ENCODE measurements at places on chromosomes 5 and 9.
A peak's percentile ranks its signal among the peaks of the same experiment; 100 is the strongest.

DNA sequence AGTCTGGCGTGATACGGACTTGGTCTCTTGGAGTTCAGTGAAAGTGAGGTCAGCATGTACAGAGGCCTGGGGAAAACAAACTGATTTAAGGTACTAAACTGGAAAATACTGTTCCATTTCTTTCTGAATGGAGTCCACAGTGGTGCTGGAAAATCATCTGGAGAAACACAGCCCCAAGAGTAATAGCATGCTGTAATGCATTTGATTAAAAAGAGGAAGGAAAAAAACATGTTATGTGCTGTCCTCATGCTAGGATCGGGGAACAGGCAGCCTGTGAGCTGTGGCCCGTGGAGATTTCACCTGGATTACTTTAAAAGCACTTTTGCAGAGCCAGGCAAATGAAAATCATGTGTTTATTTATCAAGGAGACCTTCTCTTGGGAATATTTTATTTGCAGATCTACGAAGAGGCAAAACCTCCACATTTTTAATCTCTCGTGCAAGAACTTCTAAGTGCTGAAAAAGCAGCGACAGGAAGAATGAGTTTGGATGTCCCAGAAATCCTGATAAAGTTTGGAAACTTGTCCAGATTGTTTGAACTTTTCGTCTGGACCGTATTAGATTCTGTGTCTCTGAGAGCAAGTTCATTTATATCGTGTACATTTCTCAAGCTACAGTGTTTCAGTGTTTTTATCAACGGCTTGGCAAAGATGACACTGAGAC lies 228.8 kb downstream of the GAS1 start:
- no peak for DNase-seq

GRCh38 chr5:148953711-148954110 lies 109.2 kb downstream of the SH3TC2 start:
- DNase-seq, result no peak

- no peak for DNase-seq
Measured at GRCh38 chr9:132795511-132796303, 82.4 kb downstream of the AK8 start.

- DNase-seq, result no peak
Measured at GRCh38 chr9:130954317-130954716, 15.3 kb upstream of the FIBCD1 start.

GRCh38 chr5:114191441-114191840 lies 170.4 kb upstream of the KCNN2 start:
- DNase-seq, result no peak

DNA sequence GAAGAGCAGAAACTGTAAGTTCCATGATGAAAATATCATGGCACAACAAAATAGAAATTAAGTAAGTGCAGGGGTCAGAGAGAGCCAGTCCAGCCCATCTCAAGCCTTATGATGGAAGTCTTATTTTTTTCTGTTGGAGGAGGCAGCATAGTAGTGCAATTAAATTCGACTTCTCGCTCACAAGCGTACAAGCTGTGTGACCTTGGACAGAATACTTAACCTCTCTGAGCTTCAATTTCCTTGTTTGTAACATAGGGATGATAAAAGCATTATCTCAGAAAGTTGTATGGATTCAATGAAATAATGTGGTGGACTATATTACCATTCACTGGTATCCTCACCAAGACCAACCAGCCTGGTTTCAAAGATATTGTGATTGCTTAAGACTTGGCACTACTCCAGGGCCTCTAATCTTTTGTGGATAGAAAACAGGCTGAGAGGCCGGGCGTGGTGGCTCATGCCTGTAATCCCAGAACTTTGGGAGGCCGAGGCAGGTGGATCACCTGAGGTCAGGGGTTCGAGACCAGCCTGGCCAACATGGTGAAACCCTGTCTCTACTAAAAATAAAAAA lies 26.8 kb upstream of the MVB12B start:
- no peak for DNase-seq

- DNase-seq, result no peak
Measured at GRCh38 chr5:150595466-150596031, 44.9 kb upstream of the SYNPO start.

- no peak for DNase-seq
Measured at GRCh38 chr5:54663866-54664265, 146.3 kb downstream of the SNX18 start.

DNA sequence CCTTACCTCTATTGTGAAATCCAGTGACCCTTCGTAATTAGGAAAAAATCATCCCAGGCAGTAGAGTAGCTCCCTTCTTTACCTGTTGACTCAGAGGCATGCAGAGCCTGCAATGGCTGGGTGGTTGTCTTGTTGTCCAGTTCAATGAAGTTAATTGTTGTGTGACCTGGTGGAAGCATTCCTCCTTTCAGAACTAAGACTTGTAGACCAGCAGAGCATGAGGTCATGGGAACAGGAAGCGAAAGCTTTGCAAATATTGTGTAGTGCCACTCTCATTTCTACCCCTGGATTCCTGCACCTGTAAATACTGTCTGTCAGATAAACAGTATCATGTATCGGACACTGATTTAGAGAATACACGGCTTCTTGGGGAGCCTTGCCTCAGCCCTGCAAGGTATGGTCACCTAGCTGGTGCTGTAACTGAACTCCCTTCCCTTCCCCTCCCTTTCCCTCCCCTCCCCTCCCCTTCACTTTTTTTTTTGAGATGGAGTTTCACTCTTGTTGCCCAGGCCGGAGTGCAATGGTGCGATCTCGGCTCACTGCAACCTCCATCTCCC lies 5.7 kb upstream of the PRXL2C start:
- DNase-seq, result no peak

DNA sequence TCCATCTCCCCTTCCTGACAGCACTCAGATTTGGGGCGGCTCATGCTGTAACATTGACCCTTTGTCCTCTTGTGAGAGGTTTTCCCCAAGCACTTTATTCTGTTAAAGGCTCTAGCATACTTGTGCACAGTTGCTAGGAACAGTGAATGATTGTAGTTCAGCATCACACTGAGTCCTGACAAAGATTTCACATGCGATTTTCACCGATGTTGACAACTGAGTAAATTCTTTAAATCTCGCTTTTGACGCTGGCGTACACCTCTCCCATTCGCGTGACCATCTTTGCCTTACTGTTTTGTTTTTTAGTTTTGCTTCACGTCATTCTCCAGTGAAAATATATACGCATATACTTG lies 780 bp downstream of the CDC37L1 start:
- DNase-seq, result no peak

GRCh38 chr5:130365956-130366355 lies 461.7 kb downstream of the CHSY3 start:
- no peak for DNase-seq

DNA sequence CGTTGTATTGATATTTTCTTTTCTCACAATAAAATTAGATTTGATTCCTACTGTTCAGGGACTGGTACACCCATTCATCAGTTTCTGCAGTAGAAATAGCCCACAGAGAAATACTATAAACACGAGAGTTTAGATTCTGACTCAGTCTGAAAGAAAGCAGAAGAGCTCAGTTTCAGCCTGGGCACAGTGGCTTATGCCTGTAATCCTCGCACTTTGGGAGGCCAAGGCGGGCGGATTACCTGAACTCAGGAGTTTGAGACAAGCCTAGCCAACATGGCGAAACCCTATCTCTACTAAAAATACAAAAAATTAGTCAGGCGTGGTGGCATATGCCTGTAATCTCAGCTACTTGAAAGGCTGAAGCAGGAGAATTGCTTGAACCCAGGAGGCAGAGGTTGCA lies 8.6 kb downstream of the ITK start:
- no peak for DNase-seq

GRCh38 chr9:108562176-108562575 lies 293.6 kb downstream of the ACTL7B start:
- DNase-seq, result no peak

DNA sequence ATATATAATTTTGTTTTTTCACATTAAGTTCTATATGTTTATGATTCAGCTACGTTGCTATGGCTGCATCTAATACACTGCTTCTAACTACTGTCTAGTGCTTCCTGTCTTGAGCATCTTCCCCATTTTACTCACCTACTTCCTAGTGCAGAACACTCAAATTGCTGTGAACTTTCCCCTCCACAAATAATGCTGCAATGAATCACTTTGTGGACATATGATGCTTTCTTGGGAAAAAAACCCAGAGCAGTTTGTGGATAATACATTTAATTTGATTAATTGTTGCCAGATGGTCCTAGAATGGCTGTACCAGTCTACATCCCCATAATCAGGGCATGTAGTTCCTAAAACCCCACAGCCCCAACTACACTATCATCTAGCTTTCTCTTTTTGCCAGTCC lies 18.5 kb downstream of the CD180 start:
- no peak for DNase-seq

DNA sequence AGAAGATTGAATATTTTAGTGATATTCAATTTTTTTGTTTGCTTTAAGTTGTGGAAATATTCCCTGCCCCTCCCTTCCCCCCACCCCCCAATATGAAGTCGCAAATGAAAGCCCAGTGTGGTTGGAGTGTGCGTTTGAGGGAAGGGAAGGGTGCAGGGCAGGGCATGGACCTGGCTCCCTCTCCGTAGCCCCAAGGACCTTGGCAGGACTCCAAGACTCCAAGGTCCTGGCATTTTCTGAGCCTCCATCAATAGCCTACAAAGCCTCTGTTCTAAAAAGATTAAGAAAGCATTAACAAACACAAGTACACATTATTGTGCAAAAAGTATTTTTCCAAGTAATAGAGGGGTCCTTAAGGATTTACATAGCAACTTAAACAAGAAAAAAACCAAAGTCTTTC lies 38.8 kb upstream of the PTPN3 start:
- no peak for DNase-seq

DNA sequence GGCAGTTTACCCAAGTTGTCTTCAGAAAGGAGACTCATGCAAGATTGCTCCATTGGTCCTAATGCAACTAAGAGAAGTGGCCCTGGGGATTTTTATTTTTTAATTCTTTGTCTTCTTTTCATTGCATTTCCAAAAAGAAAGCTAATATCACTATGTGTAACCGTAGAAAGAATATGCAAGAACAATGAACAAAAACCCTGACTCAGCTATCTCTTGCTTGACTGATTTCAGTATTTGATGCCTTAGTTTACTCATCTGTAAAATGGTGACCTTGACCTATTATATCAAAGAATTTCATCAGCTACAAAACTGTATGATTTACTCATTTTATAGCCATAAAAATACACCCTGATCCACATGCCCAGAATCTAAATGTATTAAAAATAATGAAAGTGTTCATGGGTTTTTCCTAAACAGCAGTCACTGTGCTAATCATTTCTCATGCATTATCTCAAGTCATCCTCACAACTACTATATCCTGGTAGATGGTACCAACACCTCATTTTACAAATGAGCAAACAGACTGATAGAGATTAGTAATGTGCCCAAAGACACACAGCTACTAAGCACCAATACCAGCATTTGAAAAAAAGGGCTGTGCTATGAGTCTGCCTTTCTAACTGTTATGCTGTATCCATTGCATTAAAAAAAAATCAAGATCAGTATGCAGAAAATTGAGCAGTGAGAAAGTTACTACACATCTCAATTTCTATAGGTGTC lies 185.7 kb downstream of the MLLT3 start:
- DNase-seq, result no peak

DNA sequence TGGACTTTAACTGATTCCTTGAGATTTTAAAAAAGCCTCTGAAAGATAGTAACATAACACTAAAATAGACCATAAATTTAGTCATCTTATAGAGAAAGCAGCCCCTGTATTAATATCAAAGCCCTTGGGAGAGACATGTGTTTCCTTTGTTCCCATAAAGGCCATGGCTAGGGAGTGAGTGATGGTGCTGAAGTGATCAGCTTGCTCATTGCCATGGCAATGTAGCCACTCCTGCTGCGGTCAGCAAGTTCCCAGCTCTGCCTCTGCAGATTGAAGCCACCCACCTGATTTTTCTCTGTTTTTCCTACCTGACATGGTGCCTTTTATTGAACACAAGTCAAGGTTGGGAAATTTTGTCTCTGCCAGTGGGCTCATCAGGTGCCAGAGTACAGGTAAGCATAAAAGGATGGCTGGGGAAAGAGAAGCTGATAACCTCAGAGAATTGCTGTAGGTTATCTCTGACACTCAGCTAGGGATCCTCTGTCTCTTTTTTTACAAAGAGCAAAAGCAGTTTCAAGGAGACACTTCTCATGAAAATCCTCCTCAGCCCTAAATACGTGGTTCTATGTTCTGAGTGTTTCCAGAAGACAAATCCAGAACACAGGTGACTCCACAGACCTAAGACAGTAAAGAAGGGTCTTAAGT lies 296.3 kb upstream of the NMUR2 start:
- DNase-seq, result no peak

DNA sequence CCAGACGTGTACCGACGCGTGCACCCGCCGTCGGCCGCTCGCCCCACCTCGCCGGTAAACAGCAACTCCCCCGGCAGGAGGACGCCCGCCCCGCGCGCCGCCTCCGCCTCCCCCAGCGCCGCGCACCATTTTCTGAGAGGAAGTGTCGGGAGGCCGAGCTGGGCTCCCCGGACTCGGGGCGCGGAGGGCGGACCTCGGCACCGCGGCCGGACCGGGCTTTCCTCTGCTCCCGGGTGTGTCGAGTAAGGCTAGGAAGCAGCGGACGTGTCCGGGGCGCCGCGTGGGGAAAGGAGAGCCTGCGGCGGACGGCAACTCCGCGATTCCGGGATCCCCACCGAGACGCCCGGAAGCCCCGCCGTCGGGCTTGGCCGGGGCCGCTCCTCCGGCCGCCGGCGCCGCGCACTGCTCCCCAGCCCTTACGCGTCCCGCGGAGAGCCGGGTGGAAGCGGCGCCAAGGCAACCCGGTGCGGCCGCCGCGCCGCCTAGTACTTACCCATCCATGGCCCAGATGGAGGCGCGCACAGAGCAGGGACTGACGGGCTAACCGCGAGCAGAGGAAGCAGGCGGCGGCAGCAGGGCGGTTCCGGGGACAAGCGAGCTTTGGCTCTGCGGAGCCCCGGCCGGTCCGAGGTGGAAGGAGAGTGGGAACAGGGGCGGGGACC lies at the start of gene PTBP3:
Gene PTBP3 (minus strand): TSS at position 643 of the 662 bp plus-strand sequence. CDS start 35,754 bp downstream, outside the sequence.
- DNase-seq, result no peak

- peak; percentile 14 for DNase-seq
Measured at GRCh38 chr5:93403141-93403928, 177.7 kb downstream of the NR2F1-AS1 start.

DNA sequence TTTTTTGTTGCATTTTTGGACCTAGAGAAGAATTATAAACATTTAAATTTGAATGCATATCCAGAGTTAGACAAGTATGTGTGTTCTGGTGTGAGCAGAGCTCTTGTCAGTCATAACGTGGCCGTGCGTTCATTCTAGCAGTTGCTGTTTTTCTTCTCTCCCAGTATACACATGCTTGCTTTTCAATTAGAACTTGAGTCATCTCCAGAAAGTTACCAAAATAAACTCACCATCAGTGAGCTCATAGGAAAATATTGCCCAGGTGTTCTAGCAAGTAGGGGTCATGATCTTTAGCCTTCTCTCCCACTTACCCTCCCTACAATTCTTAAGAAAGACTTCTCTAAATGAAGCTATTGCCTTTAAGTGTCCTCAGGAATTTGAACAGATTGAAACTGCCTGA lies 247.5 kb upstream of the TUT7 start:
- DNase-seq, result no peak
